T follicular helper cell (primary cell): ENCODE measurements at places on chromosomes 11 and 22.

- no peak for DNase-seq
Observed at GRCh38 chr11:46898396-46899095, 19.8 kb downstream of the LRP4 start.

DNA sequence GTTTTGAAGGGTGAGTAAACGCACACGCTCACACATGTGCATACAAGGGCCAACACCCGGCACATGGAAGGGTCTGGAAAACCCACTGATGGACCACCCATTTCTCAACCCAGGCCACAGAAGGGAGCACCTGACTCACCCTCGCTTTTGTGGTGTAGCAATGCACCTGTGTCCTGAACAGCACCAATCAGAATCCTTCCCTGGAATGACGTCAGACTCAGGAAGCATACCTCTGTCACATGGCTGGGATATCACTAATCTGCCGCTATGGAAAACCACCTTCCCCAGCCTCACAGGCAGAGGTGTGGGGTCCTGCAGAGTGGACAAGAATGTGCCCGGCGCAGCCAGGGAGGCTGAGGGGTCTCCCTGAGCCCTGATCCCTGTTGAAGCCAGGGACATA is 9.0 kb upstream of the OSM start:
- no peak for DNase-seq

DNA sequence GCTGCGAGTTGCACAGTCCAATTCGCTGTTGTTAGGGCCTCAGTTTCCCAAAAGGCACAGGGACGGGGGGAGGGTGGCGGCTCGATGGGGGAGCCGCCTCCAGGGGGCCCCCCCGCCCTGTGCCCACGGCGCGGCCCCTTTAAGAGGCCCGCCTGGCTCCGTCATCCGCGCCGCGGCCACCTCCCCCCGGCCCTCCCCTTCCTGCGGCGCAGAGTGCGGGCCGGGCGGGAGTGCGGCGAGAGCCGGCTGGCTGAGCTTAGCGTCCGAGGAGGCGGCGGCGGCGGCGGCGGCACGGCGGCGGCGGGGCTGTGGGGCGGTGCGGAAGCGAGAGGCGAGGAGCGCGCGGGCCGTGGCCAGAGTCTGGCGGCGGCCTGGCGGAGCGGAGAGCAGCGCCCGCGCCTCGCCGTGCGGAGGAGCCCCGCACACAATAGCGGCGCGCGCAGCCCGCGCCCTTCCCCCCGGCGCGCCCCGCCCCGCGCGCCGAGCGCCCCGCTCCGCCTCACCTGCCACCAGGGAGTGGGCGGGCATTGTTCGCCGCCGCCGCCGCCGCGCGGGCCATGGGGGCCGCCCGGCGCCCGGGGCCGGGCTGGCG is at the start of gene BCR:
Gene BCR (plus strand): TSS at position 209 of the 592 bp plus-strand sequence. CDS start 452 bp downstream, outside the sequence.
- DNase-seq, result peak; percentile 52

DNA sequence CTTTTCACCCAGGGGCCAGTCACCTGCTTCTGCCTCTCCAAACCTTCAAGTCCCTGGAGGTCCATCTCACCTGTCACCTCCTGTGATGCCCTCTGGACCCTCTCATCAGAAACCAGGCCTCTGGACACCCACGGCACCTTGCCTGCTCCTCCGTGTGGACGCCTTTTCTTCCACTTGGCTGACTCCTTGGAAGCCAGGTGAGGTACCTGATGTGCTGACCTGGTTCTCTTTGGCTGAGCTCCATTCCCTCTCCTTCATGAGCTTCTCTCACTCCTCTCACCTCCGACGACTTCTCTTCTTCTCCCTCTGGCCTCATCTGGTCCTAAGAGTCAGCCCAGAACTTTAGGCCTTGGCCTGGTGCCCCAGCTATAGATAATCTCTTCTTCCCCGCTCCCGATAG is 99.3 kb downstream of the CEP164 start:
- no peak for DNase-seq

GRCh38 chr22:46576556-46577367 is 39.3 kb upstream of the CELSR1 start:
- DNase-seq, result peak; percentile 43

DNA sequence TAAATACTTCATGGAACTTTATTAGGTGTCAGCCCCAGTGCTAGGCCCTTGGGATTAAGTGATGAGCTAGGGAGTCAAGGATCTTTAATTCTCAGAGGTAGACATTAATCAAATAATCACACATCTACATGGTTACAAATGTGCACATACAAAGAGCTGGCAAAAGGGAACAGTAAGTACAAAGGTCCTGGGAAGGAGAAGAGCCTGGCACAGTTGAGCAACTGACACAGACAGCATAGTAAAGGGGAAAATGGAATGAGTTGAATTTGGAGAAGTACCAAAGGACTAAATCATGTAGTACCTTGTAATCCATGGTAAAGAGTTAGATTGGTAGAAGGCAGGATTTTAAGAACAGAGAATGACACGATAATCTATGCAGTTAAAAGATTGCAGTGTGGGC is 116.3 kb downstream of the APIP start:
- no peak for DNase-seq
